ENCODE measurements at places on chromosomes 3 and 15.

- no peak for DNase-seq
Measured at GRCh38 chr15:91787198-91787597, 66.3 kb upstream of the SLCO3A1 start.

- peak; percentile 86 for DNase-seq
Measured at GRCh38 chr3:113166719-113167492, 44.5 kb upstream of the BOC start.

GRCh38 chr3:187013159-187013716 lies 82.9 kb downstream of the ST6GAL1 start:
- peak; percentile 10 for DNase-seq

- DNase-seq: no peak
Measured at GRCh38 chr3:74265069-74265468, 349.4 kb downstream of the CNTN3 start.

- DNase-seq: no peak
Measured at GRCh38 chr15:60350108-60350507, 47.7 kb downstream of the ANXA2 start.

- no peak for DNase-seq
Measured at GRCh38 chr3:187122261-187122660, 17.0 kb downstream of the RPL39L start.

DNA sequence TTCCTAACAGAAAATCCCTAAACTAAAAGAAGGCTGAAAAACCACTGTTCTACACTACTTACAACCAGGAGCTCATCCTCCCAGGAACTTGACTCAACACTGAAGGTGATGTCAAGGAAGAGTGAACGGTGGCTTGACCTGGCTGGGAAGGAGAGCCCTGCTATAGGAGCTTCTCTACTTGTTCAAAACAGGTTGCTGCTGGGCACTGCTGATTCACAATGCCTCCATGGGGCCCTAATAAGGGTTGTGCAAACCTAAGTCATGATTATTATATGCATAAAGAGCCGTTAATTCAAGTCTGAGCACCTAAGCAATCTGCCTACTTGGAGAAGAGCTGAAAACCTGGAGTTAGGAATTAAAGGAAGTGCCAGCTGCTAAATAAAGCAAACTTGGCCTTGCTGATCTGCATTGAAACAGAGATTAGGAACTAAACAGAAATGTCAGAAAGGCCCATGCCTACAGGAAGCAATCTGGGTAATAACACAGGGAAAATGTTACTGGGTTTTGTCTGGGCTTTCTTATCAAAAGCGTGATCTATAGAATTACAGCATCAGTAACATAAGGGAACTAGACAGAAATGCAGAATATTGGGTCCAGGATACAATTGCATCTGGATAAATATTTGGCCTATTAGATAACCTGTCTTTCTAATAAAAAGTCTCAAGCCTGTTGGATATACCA lies 243.2 kb downstream of the NEK10 start:
- DNase-seq: no peak

GRCh38 chr3:151395806-151396205 lies 11.3 kb upstream of the P2RY12 start:
- DNase-seq: peak; percentile 84

- DNase-seq: no peak
Measured at GRCh38 chr15:52975941-52976449, 185.9 kb upstream of the ONECUT1 start.

- no peak for DNase-seq
Measured at GRCh38 chr3:114404590-114404989, 110.8 kb downstream of the TIGIT start.

DNA sequence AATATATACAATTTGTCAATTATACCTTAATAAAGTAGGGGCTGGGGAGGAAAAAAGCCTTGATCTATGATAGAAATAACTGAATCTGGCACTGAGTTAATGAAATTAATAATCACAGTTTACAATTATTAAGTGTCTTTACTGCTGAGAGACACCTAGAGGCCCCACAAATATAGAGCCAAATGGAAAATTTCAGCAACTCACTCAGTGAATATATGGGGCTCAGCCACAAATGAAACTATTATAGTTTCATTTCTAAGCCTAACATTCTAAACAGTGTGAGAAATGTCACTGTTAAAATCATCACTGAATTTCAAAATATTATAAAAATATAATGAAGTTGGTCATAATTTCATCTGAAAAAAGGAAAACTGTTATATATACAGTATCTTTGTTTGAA lies 40.3 kb downstream of the GNB4 start:
- no peak for DNase-seq

GRCh38 chr3:150146991-150147761 lies 176.5 kb upstream of the PFN2 start:
- DNase-seq: peak; percentile 92

DNA sequence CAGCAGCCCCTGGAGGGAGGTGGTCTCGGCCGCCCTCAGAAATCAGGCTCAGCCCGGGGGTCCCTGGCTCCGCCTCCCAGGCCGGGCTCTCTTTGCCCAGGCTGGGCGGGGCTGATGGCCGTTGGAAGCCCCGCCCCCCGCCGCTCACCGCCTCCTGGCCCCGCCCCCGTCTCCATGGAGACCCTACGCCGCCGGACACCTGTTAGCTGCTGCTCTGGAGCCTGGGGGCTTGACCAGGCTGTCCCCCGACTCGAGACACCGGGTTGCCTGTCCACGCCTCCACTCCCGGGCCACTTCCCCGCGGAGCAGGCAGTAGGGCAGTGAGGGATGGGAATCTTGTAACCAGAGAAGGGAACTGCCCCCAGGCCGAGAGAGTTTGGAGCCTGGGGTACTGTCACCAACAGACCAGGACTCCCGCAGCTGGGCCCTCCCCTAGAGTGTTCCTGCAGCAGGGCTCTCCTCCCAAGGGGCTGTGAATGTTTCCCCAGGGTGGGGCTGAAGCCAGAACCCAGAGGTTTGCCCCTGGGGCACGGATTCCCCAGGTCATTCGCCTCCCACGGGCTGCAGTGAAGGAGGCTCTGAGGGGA lies 27.8 kb upstream of the RPL32 start:
- no peak for DNase-seq

DNA sequence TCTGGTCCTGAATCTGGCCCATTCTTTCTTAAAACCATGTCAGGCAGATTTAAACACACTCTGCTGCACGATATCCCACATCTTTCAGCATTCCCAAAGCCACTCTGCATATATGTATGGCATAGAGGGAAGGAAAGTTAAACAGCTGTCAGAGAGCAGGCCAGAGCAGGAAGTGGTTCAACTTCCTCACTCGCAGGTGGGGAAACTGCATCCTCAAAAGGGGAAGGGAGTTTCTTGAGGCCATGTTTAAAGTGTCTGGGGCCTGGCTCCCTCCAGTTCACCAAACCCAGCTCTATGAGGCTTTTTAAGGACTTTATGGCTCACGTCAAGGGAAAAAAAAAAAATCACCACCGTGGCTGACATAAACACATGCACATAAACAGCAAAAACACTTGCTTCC lies 123.1 kb downstream of the OPA1 start:
- no peak for DNase-seq

DNA sequence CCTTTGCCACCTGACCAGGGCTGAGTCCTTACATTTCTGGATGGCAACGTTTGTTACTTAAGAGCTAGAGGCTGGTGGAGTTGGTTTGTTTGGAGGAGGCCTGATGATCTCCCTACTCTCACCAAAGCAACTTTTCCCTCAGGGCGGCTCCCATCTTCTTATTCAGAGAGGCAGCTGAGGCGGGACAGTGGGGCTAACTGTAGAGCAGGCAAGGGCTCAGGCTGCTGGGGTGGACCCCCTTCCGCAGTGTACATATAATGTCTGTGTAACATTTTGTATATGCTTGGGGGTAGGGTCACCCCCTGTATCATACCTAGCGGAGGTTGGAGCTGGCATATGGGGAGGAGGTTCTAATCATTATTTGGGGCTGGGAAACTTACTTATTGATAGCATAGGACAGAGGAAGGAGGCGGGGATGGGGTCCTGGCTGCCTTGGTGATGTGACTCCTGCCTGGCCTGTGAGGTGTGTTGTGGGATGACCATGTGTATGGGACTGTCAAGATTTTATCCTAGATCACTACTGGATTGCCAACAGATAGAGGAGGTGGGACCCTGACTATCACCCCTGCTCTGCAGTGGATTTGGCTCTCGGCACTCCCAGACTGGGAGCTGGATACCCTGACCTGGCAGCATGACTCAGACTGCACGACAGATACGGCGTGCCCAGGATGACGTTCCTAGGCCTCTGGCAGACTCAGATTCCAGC lies 52.5 kb upstream of the UBE2Q2 start:
- no peak for DNase-seq
